ENCODE measurements at places on chromosomes 2 and 18. TPM values are rescaled to one million over a fixed set of nuclear protein-coding genes. Genes with fewer than 3 reads are reported as not detected.

GRCh38 chr2:120480346-120480902 lies 134.5 kb downstream of the INHBB start:
- H3K4me3 ChIP-seq = no peak overlapping the region
- no peak for DNase-seq
- H3K27ac ChIP-seq = no peak overlapping the region
- peaks cover 13% of the 10 kb centered on the region for H3K4me1 ChIP-seq
- H3K27me3 ChIP-seq = no peaks in the 10 kb centered on the region

FSHR gene
- not detected for total RNA-seq

DNA sequence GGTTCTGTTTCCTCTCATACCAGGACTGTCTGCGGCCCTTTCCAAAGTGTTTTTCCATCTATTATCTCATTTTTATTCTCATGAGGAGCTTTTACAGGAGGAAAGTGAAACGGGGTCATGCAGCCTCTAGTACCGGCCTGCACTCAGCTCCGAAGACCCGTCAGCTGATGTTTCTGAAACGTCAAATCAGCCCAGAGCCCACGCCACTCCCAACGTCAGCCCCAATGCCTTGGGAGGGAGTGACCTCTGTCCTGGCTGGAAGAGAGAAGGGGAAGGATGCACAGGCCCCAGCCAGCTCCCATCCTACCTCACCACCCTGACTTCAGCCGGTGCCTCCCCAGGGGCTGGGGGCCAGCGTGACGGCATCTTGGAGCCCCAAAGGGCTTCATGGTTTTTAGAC lies 58.5 kb downstream of the ADCY3 start:
- H3K4me1 ChIP-seq = no peaks in the 10 kb centered on the region
- H3K27ac ChIP-seq = no peak overlapping the region
- H3K27me3 ChIP-seq = no peaks in the 10 kb centered on the region

- DNase-seq = no peak
- H3K27me3 ChIP-seq = no peaks in the 10 kb centered on the region
- no peak overlapping the region for H3K4me3 ChIP-seq
- H3K36me3 ChIP-seq = no peaks in the 10 kb centered on the region
These were observed 4.6 kb upstream of the CTDSP1 start for GRCh38 chr2:218395090-218395444.

- no peaks in the 10 kb centered on the region for H3K4me1 ChIP-seq
- no peaks in the 10 kb centered on the region for H3K36me3 ChIP-seq
- H3K27me3 ChIP-seq = no peaks in the 10 kb centered on the region
These were observed 1494.7 kb downstream of the SUCLG1 start for GRCh38 chr2:82964341-82964740.

- H3K27me3 ChIP-seq = no peaks in the 10 kb centered on the region
- no peak overlapping the region for H3K4me3 ChIP-seq
- DNase-seq = no peak
- H3K27ac ChIP-seq = no peak overlapping the region
- peaks cover 20% of the 10 kb centered on the region for H3K4me1 ChIP-seq
- H3K36me3 ChIP-seq = no peaks in the 10 kb centered on the region
These were observed 25.5 kb downstream of the SP5 start for GRCh38 chr2:170740660-170741059.

SCYGR6 gene
- total RNA-seq = not detected

All from PC-9 (cell line).